ENCODE measurements at places on chromosomes 4 and X.

DNA sequence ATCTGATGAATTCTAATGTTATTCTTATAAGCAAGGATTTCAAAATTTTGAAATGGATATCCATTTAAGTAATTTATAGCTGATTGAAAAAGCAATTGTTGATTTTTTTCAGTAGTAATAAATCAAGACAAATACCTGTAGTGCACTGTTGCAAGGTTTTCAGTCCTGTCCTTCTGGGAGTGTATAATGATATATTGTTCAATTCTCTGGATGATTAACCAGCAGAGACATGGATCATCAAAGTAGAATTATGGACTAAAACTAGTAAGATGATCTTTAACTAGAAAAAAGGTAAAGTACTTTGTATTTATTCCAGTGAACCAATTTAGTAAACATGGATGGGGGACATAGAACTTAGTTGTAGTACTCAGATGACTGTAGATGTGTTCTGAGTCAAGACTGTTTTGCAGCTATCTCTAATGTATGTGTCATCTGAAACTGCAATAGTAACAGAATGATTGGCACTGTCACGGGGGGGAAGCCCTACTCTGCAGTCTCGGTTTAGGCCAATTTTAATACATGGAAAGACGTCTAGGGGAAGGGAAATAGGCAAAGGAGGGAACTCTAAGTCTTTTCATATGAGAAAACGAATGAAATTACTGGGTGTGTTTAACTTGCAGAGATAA lies 121.9 kb downstream of the GLRA3 start:
- DNase-seq, result peak; percentile 4

DNA sequence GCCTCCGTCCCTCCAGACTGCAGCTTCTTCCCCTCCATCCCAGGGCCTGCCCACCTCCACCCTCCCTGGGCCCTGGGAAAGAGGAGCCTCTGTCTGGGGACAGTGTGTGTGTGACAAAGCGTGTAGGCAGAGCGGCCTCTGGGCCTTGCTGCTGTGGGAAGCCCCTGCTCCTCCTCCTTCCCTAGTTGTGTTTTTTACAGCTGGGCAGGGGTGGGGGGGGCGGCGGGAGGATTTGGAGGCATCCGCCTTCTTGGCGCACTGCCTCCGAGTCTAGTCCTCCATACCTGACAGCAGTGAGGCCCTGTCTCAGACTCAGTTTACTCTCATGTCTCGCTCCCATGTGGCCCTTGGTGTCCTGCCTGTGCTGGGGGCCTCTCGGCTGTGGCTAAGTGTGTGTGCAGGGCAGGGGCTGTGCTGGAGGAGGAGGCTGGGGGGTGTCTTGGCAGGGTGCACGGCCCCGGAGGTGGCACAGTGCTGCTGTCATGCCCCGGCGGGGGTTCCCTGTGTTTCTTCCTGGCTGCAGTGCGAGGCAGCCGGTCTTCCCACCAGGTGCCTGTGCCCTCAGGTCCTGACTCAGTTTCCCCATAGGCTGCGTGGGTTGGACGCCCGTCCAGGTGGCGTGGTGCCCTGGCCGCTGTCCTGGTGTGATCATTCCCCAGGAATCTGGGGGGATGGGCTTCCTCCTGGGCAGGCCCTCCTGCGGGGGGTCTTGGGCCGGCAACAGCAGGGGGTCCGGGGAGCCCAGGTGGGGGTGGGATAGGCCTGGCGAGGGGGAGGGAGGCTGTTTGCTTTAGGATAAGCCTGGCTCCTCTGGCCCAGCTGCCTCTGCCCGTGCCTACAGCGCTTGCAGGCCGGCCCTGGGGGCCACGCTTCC lies 7.0 kb downstream of the FGFRL1 start:
- DNase-seq, result no peak

- DNase-seq, result no peak
Measured at GRCh38 chr4:77418333-77418732, 187.3 kb upstream of the CXCL13 start.

- DNase-seq, result no peak
Measured at GRCh38 chr4:14767142-14767541, 235.1 kb upstream of the CPEB2 start.

GRCh38 chr4:136900696-136901095 lies 631.6 kb downstream of the PCDH18 start:
- DNase-seq, result no peak

DNA sequence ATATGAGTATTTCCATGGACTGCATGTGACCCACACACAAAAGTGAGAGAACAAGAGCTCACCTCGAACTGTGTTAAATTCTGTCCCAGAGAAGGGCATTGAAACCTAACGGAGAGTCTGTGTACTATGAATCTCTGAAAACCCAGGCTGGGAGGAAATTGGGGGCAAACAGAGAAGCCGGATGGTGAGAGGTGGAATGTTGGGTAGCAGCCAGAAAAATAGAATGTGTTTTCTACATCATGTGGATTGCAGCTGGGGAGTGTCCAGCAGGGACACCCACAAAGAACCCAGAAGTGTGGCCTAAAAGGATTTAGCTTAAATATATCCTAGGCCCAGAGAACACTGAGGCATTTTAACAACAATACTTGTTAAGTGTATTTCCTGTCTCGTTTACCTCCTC lies 38.6 kb downstream of the MND1 start:
- DNase-seq, result no peak

GRCh38 chr4:6467600-6467999 lies 4.8 kb downstream of the PPP2R2C start:
- no peak for DNase-seq
